Esophagus squamous epithelium (tissue), 5 donors: ENCODE measurements at places on chromosomes 16 and 17.

GRCh38 chr16:89476379-89476778, 14.0 kb downstream of the ANKRD11 start:
- no peak for DNase-seq

DNA sequence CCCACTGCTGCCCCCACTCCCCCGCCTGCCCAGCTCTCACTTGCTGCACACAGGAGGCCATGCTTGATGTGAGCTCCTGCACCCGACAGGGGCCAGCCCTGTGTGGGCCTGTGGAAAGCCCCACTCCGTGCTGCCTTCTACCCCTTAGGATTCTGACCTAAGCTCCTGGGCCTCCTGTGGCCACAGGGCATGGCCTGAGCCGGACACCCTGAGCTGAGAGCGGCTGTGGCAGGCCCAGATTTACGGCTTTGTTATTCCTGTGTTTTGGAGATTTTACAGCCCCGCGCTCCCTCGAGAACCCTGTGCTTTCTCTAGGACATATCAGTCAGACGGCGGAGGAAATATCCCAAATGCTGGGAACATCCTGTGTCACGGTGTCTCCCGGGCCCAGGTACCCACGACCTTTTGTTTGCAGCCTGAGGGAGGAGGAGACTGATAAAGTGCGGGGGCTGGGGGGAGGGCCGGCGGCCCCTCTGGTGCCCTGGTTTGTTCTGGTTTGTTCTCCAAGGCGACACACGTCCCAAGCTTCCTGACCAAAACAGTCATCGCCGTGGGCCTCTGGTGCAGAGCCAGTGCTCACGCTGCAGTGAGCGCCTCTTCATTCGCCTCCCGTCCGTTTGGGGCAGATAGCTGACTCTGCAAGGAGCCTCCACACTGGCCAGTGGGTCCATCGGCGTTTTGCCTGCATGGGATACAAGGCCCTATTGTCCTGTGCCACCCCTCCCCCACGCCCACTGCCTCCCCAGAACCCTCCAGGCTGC, 363.4 kb downstream of the C16orf95 start:
- DNase-seq = no peak

DNA sequence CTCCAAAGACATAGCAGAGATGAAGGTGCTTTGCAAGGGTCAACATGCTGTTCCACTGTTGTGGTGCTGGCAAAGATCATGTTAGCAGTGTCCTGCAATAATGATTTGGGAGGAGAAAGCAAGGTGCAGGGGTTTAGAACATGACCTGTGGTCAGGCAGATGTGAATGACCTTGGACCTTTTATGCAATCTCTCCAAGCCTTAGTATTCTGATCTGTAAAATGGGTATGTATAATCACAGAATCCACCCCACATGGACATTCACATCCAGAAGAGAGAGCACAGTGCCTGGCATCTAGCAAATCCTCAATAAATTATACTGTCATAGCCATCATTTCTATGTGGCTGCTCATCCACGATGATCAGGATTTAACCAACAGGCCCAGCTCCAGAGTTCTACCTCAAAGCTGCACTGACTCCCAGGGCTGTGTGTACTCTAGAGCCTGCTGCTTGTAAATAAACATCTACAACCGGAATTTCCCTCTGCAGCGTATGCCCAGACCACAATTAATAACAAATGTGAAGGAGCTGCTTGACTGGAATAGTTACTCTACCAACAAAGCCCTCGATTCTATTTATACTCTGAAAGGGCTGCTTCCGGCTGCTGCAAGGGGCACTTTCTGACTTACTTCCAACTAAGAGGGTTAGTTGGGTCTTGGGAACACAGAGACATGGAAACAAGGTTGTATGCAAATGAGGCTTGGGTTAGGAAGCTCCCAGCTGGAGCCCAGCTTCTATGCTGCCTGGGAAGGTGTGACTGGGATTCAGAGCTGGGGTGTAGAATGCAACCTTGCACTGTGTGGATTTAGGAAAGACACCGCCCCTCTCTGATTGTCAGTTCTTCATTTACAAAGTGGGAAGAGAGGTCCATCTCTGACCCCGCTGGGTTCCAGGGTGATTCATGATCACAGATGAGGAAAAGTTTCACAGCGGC, 265.2 kb downstream of the XYLT1 start:
- no peak for DNase-seq

DNA sequence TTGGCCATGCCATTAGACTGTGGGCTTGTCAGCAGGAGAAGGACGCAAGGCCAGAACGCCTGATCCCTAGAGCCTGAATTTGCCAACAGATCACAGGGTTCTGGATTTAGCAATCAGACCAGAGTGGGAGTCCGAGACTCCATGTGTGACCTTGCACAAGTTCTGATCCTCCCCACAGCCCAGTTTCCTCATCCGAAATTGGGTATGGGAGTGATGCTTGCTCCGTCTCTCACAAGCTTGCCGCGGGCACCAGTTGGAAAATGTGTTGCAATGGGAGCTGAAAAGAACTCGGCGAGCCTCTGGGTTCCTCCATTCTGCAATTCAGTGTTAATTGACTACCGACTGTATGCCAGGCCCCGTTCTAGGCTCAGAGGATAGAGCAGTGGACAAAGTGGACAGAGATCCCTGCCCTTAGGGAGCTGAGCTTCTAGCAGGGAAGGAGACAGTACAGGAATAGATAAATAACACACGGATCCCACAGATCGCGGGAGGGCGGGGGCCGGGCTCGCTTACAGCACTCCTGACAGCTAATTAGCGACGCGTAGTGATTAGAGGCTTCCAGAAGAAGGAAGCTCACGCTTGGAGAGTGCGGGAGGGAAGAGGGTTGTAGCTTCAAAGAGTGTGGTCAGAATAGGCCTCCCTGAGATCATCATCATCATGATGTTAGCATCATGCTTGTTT, 150.4 kb upstream of the CIBAR2 start:
- no peak for DNase-seq

- DNase-seq = no peak
Measured at GRCh38 chr17:20114466-20114865, 105.3 kb downstream of the SPECC1 start.

- no peak for DNase-seq
Measured at GRCh38 chr17:29090750-29091605, 48.0 kb downstream of the PIPOX start.
